ENCODE measurements at places on chromosomes 12 and 14. TPM values are rescaled to one million over a fixed set of nuclear protein-coding genes. Genes with fewer than 3 reads are reported as not detected.

DNA sequence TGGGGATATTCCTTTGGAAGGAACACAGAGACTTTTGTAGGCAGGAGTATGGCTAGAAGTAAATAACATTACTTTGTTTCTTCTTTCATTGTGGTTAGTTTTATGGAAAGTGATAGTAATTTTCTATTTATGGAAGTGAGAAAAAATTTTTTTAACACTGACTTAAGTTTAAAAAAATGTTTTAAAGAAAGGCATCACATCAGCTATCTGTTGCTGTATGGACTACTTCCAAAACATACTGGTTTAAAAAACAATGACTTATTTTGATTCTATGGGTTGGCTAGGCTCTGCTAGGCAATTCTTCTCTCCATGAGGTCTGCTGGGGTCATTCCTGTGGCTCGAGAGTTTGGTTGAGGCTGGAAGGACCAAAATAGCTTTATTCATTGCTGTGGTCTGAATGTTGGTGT, 31.7 kb upstream of the SLC38A2 start:
- DNase-seq: no peak

DNA sequence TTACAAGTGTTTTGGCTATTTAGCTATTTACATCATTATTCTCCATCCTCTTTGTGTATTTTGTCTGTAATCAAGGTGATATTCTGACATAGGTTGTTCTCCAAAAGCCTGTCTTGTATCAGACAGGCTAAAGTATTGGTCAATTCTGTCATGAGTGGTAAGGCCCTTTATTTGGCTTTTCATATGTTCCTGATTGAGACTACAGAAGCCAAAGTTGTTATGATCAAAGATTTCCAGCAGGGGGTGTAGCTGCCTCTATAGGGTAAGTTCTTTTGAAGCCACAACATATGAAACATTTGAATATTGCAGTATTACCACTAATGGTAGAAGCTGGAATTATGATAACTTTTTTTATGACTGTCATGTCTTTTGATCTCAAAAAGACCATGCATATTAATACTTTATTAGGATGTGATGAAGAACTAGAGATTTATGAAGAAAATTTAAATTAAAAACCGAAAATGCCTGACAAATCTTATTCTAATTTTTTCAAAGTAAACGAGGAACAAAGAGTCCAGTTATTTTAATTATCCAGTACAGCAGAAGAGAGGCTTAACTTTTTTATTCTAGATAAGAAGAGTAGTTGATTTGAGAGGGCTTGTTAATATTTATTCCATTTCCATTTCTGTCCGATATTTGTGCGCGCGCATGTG, 3.4 kb upstream of the ARHGAP5 start:
- DNase-seq: no peak

GRCh38 chr14:81269100-81269978, 48.6 kb upstream of the GTF2A1 start:
- DNase-seq: no peak

GRCh38 chr14:32618991-32619390, 289.9 kb downstream of the AKAP6 start:
- DNase-seq: no peak

DNA sequence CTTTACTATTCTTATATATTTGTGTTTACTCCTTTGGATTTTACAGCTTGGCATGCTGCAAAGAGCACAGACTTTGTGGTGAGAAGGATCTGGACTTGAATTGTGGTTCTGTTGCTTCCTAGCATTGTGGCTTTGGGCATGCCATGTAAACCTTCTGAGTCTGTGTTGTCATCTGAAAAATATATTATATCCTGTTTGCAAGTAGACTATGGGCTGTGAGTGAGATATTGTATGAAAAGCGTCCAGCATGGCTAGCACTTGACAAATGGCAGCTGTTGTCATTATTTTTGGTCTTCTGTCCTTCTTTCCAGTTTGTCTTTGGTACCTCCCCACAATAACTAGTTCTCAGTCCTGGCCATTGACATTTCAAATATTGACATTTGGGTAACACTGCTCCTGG, 61.8 kb upstream of the DACT1 start:
- no peak for DNase-seq

Gene SNRPF
- 10.1 TPM for total RNA-seq

Gene GPR68
- total RNA-seq: 3.4 TPM

Gene LRRC43
- 0.43 TPM for total RNA-seq

Measured in cardiac septum (tissue), 1 donor.